Activated naive CD8-positive, alpha-beta T cell treated with anti-CD3 and anti-CD28 coated beads, Interleukin-2, amount 50 U/mL, for 24 hours (primary cell): ENCODE measurements at places on chromosomes 16 and 17.

DNA sequence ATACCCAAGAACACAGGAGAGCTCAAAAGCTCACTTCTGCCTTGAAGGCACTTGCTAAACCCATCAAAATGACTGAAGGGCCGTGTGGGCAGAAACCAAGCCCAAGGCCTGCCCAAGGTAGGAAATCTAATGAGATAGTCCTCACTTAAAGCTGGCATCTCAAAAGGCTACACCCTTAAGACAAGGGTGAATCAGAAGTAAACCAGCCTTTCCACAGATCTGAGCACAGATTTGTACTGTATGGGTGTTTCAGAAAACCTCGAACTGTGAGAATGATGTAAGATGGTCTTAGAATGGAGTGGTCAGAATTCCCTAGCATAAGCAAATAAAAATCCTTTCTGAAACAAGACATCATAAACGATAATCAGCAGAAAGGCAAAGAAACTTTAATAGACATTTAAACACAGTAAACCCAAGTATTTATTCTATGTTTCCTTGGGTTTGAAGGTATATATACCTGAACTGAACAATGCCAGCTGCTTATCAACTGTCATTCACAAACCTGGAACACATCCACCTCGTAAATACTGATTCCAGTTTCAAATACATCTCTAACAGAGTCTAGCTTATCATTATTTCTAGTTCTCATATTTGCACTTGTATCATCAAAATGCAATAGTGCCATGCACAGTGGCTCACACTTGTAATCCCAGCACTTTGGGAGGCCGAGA lies 37.8 kb downstream of the GLG1 start:
- DNase-seq, result no peak

- DNase-seq, result no peak
Measured at GRCh38 chr17:2547176-2547575, 35.5 kb upstream of the METTL16 start.

GRCh38 chr16:29943846-29944799 lies 17.8 kb upstream of the TMEM219 start:
- DNase-seq, result no peak

DNA sequence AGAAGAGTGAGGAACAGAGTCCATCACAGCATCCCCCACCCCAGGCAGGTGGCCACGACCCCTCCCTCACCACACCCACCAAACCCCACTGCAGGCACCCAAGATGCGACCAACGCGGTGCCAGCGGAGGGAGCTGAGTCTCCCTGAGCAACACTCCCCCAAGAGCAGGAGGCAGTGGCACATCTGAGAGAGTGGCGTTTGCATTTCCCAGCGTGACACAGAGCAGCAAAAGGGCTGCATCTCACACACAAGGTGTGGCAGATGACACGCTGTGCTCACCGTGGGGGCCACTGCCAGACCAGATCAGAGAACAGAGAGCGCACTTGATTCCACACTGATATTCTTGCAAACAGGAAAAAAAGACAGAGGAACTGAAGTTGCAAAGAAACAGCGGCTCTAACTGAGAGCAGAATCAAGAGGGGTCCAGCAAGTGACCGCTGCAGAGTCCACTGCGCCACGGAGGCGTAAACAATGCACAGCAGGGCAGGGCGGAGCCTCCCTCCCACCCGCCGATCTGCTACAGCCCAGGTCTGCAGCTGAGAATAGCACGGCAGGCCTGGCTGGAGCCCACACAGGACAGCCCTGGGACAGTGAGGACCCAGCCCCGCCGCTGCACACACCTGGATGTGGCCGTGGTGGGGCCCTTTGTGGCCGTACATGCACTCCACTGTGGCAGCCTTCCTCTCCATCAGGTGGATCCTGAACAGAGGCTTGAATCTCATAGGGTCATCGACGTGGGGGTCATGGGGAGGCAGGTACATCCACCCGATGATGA lies 26.0 kb upstream of the C16orf95 start:
- DNase-seq, result no peak

DNA sequence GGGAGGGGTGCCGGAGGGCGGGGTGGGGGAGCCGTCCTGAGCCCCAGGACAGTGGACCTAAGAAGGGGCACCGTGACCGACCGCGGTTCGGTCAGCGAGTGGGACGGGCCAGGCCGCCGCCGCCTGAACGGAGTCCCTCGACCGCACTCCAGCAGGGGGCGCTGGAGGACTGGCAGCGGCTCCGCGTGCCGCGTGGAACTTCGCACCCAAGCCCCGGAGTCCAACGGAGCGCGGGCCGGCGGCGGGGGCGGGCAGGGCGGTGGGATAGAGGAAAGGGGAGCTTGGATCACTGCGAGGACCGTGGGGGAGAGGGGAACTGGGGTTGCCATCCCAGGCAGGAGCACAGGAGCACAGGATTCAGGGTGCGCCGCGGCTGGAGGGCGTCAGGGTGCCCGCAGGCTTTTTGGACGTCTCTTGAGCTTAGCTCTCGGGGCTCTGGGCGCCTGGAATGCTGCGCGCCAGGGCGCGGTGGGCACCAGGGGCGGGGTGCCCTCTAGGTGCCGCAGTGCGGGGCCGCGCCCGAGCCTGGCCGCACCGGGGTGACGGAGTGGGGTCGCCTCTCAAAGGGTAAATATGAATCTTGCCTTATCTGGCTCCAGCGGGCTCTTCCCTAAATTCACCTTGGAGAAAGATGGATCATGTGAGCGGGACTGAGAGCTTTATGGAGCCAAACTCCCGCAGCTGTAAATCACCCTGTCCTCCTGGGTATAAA lies 379 bp upstream of the OTOP2 start:
- DNase-seq, result peak; percentile 84

- DNase-seq, result no peak
Measured at GRCh38 chr16:75415169-75415905, 18.0 kb downstream of the CFDP1 start.

- DNase-seq, result peak; percentile 61
Measured at GRCh38 chr17:35731239-35731916, at the start of gene RASL10B. TSS of gene RASL10B (plus strand) at chr17:35731639. CDS start at chr17:35735185, 3,546 bp downstream.
